ENCODE measurements at places on chromosomes 7 and 10.

GRCh38 chr7:25854608-25855497, 297.1 kb upstream of the NFE2L3 start:
- DNase-seq = no peak

GRCh38 chr7:73811760-73812168, 19.0 kb upstream of the CLDN4 start:
- peak; percentile 44 for DNase-seq

GRCh38 chr10:36493516-36493880, 631.9 kb upstream of the ANKRD30A start:
- DNase-seq = no peak

DNA sequence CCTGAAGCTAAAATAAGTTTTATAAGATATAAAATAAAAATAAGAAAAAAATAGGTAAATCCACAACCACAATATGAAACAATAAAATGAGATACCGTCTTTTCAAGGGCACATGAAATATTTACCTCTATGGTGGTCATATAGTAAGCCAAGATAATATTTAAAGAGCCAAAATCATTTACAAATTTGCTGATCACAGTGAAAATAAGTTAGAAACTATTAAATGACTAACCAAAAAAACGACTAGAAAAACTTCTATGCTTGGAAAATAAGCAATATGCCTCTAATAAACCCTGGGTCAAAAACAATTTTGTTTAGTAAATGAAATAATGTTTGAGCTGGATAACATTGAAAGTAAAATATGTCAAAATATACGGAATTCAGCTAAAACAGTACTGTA, 535.2 kb downstream of the GRID1 start:
- DNase-seq = no peak

DNA sequence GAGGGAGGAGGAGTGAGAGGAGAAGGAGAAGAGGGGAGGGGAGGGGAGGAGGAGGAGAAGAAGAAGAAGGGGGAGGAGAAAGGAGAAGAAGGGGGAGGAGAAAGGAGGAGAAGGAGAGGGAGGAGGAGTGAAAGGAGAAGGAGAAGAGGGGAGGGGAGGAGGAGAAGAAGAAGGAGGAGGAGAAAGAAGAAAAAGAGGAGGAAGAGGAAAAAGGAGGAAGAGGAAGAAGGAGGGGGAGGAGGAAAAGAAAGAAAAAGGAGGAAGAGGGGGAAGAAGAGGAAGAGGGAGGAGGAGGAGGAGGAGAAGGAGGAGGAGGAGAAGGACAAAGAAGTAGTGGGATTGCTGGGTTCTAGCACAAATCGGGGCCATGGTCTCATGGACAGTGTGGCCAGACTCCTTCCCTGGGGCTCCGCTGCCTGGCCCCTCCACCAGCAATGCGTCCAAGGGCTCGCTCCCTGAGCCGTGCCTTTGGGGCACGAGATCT, 4.2 kb upstream of the MAFK start:
- DNase-seq = no peak

DNA sequence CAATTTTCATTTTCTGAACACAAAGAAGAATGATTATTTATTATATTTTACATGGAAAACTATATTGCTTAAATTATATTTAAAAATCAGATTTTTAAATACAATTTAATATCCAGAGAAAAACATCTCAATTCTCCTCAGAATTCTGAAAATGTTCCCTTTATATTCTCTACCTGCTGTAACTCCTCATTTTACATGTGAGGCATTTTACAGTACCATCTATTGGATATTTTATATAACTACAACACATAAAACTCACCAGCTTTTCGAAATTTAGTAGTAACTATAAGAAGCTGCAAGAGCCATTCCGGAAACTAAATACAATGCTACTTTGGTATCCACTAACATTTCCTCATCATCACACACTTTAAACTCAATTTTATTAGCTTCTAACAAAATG, 264.6 kb downstream of the DGKB start:
- no peak for DNase-seq

- DNase-seq = no peak
Measured at GRCh38 chr10:37855636-37856035, 1.8 kb downstream of the ZNF248 start.

GRCh38 chr7:16975712-16976111, 93.9 kb upstream of the AGR3 start:
- DNase-seq = no peak

DNA sequence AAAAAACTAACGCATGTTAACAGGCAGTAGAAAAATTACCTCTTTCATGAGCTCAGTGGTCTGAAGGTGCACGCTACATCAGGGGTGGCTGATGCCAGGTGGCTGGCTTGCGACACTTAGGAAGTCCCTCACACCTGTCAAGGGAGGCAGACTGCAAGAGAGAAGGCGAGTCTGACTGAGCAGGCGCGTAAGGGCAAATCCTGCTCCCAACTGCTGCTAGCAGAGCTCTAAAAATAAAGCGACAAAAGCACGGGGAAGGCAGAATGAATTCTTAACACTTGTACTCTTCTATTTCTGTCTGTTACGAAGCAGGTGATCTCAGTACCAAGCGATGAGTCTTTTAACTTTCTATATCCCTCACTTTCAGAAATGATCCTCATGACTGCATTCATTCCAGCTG, 33.1 kb downstream of the CACNA2D1 start:
- no peak for DNase-seq

- no peak for DNase-seq
Measured at GRCh38 chr7:66974986-66975590, 20.3 kb downstream of the SBDS start.

GRCh38 chr7:44497155-44498027, 6.9 kb upstream of the NUDCD3 start:
- DNase-seq = no peak

DNA sequence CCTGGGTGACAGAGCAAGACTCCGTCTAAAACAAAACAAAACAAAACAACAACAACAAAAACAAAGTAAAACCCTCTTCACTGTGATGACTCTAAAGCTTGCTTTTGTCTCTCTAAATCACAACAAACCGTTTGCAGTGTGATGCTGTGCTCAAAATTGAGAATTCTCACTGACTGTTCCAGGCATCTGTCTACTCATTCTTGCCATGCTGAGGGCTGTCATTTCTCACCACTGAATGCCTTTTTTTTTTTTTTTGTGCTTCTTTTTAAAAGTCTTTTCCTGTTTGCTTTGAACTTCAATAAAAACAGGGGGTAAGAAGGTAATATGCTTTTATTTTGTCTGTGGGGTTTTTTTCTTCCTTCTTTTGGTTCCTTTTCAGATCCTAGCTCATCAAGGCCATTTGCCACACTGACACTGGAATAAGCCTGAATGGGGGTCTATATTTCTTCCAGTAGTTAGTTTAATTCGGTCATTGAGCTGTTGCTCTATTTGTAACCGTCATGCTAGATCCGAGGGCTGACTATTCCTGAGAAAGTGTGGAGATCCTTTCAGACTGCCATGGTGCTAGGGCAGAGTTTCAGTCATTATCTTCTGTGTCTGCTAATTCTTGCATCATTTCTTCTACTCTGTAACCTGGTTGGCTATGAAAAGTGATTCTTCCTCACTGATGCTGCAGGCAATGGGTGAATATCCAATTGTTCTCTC, 10.6 kb downstream of the FAS start:
- peak; percentile 20 for DNase-seq

- DNase-seq = no peak
Measured at GRCh38 chr10:96703358-96703757, 17.0 kb downstream of the PIK3AP1 start.

DNA sequence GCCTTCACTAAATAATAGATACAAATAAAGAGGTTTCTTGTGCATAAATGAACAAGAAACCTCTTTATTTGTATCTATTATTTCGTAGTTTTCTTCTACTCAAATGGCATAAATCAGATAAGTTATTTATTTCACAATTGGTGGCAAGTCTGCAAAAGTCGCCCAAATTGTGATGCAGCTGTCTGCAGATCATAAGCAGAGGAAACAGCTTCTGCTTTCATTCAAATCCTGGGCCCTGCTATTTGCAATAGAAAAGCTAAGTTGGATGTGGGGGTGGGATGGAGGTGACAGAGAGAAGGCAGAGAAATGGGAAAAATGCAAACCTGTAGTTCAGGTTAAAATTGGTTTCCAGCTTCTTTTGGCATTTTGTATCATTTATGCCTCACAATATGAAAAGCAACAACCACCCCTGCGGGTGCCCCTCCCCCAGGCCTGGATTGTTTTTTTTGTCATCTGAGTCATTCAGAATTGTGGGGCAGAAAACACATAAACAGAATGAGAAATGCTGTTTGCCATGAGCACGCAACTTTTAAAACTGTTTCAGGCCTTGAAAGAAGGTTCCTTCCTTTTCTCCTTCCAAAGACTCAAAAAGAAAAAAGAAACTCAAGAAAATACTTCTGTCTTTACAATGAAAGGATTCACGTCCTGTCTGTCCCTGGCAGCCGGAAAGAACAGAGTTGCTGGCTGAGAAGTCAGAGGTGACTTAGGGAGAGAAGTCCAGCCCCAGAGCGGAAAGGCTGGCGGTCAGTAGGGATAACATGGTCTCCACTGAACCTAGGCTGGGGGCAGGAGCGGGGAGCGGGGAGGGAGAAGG, 132.9 kb downstream of the BAMBI start:
- DNase-seq = no peak

DNA sequence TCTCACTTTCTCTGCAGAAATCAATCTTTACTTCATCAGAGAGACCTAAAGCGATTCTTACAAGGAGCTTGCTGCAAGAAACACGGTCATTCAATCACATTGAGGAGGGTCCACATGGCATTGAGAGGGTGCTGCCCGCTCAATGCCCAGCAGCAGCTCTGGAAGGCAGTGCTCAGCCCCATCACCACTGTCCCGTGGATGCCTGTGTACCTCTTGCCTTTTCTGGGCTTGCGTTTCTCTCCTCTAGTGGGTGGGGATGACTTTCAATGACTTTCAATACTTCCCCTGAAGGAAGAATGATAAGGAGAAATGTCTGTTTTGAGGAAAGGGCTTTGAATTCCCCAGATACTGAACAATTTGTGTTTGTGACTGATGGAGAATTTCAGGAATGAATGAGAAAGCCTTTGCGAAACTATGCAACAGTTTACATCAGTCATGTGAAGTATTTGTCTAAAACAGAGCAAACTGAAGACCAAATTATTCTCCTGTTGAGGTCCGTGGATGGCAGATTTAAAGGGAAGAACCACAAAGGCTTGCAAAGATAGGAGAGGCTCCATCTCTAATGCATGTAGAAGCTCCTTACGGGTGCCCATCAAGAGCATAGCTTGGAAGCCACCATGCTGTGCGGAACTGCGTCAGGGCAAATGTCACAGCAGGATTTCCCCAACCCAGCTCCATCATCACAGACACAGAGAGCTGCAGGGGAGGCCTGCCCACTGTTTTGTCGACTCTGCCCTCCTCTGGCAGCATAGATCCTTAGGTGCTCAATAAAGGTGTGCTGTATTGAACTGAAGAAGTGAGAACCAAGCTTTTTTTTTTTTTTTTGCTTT, 6.6 kb upstream of the ZNF22 start:
- DNase-seq = no peak

DNA sequence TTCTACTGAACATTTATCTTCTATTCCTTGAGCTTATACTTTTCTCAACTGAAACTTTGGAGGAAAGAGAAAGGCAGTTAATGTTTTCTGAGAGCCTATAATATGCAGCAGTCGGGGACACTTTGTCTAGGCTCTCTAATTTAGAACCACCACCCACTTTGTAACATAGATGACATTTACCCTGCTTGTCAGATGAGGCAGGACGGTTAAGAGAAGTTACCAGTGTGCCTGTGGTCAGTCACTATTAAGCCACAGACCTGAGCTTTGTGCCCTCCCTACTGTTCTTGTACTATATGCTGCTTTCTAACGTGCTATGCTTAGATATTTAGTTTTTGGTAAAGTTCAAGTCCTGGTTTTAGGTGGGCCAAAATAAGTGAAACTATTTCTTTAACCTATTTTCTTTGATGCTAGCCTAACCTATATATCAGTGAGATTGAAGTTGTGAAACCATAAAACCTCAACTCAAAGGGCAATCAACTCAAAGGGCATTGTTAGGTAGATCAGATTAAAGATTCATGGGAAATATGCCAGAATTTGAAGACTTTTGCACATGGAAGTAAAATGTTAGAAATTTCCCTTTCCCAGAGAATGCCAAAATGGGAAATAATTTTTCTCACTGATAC, 156.5 kb upstream of the AGR3 start:
- DNase-seq = no peak

- DNase-seq = peak; percentile 29
Measured at GRCh38 chr7:142454862-142455261, 197.0 kb upstream of the PRSS58 start.

- no peak for DNase-seq
Measured at GRCh38 chr7:132399367-132399766, 176.9 kb downstream of the PLXNA4 start.

GRCh38 chr7:103592187-103592586, 146.2 kb upstream of the SLC26A5 start:
- DNase-seq = no peak

GRCh38 chr7:3955751-3956696, 655.0 kb downstream of the SDK1 start:
- DNase-seq = no peak

GRCh38 chr10:12980713-12981306, 20.7 kb downstream of the CCDC3 start:
- no peak for DNase-seq

- DNase-seq = no peak
Measured at GRCh38 chr7:157727964-157728615, 391.3 kb downstream of the DNAJB6 start.

- DNase-seq = no peak
Measured at GRCh38 chr10:88114368-88114767, 250.9 kb downstream of the PTEN start.

GRCh38 chr10:109062371-109062770, 860.9 kb downstream of the XPNPEP1 start:
- no peak for DNase-seq

DNA sequence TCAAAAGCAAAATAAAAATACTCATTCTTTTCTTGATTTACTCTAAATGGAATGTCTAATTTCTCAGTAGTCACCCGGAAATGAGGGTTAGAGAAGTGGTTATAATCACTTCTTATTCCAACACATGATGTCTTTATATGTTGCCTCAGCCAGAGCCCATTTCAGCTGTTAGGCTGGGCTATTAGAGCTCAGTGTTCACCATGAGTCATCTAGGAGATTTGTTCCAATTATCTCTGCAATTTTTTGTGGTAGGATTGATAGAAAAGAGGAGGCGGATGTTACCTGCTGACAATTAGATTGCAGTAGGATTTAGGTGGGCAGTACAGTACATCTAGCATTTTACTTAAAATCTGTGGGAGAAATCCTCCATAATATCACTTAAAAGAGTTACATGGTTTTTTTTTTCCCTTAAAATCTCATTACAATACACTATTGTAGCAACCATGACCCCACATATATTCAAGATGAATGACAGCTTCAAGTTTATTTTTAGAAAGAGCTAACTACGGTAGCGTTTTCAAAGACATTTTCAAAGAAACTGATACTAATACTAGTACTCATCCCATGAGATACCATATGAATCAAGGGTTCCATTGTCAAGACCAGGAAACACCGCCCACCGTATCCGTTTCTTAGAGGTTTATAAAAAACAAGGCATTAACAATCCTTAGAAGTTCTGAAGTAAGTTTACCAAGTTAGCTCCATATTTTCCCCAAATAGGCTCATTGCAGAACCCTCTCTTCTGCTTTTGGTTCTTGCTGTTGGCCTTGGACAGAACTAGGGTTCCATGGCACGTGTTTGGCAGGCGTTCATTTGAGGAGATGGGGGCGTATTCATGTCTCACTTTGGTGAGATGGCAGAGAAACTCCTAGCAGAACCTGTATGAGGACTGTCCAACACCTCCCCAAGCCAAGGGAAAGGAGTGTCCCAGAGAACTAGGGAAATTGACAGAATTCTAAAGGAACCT, 10.4 kb downstream of the CPA2 start:
- no peak for DNase-seq
